Cardiac fibroblast (primary cell): ENCODE measurements at places on chromosomes 3 and 15.

- no peak for DNase-seq
Measured at GRCh38 chr3:145197051-145197820, 963.7 kb downstream of the PLOD2 start.

DNA sequence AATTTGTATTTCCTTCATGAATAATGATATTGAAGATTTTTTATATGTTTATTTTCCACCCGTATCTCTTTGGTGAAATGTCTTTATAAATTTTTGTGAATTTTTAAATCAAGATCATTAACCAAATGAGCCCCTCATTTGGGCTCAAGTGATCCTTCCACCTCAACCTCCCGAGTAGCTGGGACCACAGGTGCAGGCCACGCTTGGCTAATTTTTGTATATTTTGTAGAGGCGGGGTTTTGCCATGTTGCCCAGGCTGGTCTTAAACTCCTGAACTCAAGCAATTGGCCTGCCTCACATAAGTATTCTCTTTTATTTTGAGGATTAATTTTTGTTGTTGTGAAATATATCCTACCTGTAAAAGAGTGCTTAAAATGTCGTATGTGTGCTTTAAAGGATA is 4.9 kb downstream of the BBS4 start:
- no peak for DNase-seq

DNA sequence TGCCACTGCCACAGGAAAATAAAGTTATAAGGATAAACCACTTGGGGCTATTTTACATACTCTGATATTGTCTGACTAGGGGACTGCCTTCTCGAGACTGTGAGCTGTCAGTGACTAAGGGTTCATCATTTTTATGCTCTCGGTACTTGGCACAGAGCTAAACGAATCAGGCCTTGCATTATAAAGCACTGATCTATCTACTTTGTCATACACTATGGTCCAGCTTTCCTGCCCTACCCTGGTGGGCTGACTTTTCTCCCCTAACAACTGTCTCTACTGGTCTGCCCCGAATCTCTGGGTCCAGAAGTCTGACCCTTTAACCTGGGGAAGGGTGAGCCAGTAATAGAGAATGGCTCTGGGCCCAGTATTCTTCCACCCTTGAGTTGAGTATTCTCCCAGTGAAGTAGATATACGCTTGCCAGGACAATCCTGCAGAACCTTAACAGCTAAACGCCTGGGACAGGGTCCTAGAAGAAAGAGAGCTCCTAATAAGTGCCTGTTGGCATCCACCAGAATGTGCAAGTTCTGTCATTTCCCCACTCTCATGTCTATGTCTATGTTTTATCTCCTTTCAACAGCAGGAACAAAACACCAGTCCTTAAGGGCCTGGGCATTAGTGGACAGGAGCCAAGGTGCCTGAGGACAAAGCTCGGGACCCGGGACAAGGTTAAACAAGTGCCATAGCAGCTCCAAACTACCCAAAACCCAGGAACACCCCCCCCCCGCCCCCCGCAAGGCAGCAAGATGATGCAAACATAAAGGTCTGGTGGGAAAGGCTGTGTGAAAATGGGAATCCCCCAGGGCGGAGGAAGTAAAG is 1.2 kb downstream of the LARP6 start:
- DNase-seq = peak; percentile 31

- DNase-seq = peak; percentile 18
Measured at GRCh38 chr3:170137986-170138385, 43.5 kb downstream of the PHC3 start.

DNA sequence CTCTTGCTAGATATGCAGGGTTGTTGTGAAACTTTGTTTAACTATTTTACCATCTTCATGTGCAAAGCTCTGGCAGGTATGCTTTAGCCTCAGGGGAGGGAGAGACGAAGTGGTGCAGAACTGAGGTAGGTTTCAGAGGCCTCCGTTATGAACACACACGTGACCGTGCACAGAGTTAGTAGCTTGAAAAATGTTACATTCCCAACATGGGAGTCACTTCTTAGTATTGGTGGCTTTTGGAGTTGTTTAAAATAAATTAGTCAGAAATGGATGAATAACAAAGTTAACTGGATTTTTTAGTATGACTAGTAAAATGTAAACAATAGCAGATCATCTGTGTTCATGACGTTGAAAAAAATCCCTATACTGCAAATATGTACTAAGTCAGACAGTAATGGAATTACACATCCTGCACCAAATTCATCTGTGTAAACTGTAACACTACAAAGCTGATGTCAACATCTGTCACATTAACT is 279.6 kb downstream of the KLF13 start:
- peak; percentile 74 for DNase-seq

DNA sequence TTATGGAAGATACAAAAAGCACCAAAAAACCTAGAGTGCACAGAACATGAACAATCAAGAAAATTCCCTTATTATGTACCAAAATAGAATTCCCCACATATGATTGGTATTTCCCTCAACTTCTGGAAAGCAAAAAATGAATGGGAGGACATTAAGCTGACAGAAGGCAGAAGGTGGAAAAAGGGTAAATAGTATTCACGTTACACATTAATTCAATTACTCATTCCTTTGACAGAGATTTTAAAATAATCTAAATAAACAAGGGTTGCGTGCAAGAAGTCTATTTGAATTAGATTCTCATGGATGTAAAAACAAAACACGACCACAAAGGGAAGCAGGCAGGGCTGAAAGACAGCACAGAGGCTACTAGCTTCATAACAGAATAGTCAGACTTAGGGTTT is 260.5 kb upstream of the ZPLD1 start:
- DNase-seq = peak; percentile 89

- DNase-seq = peak; percentile 63
Measured at GRCh38 chr3:73848173-73848906, 223.6 kb upstream of the PDZRN3 start.

- peak; percentile 39 for DNase-seq
Measured at GRCh38 chr3:39254806-39255449, 24.9 kb downstream of the CX3CR1 start.

DNA sequence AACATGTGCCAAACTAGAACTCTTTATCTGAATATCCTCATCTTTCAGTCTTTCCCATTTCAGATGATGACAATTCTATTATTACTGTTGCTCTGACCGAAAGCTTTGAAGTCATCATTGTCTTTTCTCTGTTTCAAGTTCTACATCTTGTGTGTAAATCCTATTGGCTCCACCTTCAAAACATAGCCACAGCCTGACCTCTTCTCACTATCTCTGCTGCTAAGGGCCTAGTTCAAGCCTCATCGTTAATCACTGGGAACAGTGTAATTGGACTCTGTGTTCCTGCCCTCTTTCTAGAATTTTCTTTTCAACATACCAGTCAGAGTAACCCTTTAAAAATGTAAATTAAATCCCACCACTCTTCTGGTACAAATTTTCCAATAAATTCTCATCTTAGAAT is 105.1 kb downstream of the OXSM start:
- DNase-seq = no peak

GRCh38 chr3:173096994-173097785 is 43.8 kb downstream of the SPATA16 start:
- DNase-seq = peak; percentile 20

DNA sequence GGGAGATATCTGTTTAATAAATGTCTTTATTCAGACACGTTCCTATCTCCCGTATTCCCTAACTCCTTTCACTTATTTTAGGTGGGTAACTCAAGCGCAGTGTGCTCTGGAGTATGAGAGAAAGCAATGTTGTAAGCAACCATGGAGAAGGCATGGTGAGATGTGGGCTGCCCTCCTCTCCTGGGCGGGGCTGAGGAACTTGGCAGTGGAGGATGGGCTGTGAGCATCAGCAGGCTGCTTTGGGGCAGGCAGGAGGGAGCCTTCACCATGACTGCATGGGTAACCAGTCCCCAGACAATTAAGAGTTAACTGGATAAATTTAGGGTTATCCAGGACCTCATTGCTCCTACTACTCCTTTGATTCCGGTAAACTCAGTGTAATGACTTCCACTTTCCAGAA is 126.1 kb downstream of the RORA start:
- DNase-seq = no peak

GRCh38 chr3:128867200-128868125 is 12.0 kb upstream of the ACAD9 start:
- no peak for DNase-seq

DNA sequence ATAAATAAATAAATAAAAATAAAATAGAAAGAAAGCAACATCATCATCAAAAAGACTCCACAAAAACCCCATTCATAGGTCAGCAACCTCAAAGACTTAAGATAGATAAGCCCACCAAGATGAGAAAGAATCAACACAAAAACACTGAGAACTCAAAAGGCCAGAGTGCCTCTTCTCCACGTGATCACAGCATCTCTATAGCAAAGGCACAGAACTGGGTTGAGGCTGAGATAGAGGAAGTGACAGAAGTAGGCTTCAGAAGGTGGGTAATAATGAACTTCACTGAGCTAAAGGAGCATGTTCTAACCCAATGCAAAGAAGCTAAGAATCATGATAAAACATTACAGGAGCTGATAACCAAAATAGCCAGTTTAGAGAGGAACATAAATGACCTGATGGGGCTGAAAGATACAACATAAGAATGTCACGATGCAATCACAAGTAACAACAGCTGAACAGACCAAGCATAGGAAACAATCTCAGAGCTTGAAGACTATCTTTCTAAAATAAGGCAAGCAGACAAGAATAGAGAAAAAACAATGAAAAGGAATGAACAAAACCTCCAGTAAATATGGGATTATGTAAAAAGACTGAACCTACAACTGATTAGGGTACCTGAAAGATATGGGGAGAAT is 26.4 kb downstream of the GNB5 start:
- peak; percentile 30 for DNase-seq

DNA sequence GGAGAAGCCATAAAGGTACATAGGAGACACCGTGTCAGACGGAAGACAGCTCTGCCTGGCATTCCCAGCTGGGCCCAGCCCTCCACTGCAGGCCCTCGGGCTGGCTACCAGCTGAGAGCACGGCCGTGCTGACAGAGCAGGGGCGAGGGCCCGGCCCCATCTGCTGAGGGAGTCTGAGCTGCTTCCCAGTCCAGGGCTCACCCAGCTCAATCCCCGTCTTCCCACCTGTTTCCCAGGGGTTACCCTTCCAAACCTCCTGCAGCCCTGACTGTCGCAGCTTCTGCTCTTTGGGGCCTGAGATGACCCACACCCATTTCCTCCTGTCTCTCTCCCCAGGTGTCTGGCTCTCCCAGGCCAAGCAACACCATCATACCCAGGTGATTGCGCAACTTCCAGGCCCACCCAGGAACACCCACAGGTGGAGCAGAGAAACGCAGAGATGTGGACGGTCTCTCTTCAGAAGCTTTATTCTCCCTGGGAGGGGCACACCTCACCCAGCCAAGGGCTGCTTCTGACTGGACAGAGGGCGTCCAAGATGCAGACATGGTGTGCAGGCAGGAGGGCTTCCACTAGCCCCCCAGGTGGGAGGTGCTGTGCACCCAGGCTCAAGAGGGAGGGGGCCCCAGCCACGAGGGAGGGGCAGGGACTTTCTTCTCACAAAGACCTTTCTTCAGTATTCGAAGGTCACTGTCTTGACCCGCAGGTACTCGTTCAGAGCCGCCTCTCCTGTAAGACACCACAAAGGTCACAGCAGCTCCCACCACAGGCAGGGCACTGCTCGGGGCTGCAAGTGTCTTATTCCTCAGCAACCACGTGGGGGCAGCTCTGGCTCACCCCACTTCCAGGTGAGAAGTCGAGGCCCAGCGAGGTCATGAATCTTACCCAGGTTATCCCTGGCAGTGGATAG is 19.4 kb upstream of the SLC41A3 start:
- no peak for DNase-seq

DNA sequence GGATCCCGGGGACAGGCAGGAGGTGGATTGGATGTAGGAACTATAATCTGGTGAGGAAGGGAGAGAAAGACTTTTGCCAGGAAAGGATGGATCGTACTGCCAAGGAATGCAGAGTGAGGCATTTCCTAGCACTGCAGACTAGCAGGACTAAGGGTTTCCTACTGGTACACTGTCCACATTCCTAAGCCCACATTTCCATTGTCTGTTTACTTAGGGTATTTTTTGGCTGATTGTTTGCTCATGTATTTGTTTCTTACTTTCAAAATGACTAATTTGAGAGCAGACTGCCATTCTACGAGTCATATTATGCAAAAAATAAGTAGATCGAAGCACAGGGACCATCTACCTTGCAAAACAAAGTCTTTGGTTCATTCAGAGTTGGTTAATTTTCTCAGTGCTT is 1029.5 kb upstream of the NR2F2 start:
- peak; percentile 92 for DNase-seq
